Kidney (tissue), 22 donors: ENCODE measurements at places on chromosomes 7 and 10. TPM values are rescaled to one million over a fixed set of nuclear protein-coding genes. Genes with fewer than 3 reads are reported as not detected.

AIMP2 gene
- 34.6 TPM for total RNA-seq

- H3K36me3 ChIP-seq: no peaks in the 10 kb centered on the region
- peak; percentile 24 for DNase-seq
- H3K27ac ChIP-seq: no peak overlapping the region
- H3K27me3 ChIP-seq: no peaks in the 10 kb centered on the region
These were observed 21.2 kb upstream of the UCN3 start for GRCh38 chr10:5343561-5343960.

DNA sequence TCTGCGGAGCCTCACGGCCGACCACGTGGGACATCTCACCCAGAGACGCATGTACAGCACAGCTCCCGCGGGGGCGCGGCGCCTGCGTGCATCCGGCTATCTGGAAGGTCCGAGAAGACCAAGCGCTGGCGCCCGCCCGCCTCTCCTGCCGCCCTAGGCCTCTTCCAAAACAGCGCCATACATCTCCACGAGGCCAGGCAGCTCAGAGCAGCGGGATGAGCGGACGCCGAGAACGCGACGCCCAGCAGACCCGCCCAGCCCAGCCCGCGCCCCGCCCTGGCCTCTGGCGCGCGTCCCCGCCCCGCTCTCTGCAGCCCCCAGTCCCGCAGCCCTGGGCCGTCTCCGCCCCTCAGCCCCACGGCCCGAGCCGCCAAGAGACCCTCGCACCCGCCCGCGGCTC lies 20.3 kb upstream of the LANCL2 start:
- no peak overlapping the region for H3K4me3 ChIP-seq
- no peaks in the 10 kb centered on the region for H3K4me1 ChIP-seq
- H3K27ac ChIP-seq: no peak overlapping the region
- no peak for DNase-seq

NUTM2B gene
- 1.1 TPM for total RNA-seq
